ENCODE measurements at places on chromosomes 12 and 14. TPM values are rescaled to one million over a fixed set of nuclear protein-coding genes. Genes with fewer than 3 reads are reported as not detected.

DNA sequence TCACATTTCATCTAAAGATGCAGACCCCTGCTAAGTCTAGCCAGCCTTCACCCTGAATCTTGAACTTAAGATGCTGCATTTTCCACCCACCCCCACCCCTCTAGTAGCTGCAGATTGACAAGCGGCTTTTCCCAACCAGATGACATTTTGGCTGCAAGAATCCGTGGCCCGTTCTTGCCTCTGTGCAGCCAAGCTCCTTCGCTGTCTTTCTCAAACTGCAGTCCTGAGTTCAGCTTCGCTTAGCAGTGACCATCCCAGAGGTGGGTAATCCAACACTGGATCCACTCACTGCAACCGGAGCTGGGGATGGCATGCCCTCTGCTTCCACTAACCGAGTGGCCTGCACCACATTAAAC lies 765 bp upstream of the NFYB start:
- DNase-seq = peak; percentile 19

GSC gene
- 0.96 TPM for total RNA-seq

GRCh38 chr12:91274916-91275315 lies 92.3 kb upstream of the DCN start:
- DNase-seq = peak; percentile 98

DNA sequence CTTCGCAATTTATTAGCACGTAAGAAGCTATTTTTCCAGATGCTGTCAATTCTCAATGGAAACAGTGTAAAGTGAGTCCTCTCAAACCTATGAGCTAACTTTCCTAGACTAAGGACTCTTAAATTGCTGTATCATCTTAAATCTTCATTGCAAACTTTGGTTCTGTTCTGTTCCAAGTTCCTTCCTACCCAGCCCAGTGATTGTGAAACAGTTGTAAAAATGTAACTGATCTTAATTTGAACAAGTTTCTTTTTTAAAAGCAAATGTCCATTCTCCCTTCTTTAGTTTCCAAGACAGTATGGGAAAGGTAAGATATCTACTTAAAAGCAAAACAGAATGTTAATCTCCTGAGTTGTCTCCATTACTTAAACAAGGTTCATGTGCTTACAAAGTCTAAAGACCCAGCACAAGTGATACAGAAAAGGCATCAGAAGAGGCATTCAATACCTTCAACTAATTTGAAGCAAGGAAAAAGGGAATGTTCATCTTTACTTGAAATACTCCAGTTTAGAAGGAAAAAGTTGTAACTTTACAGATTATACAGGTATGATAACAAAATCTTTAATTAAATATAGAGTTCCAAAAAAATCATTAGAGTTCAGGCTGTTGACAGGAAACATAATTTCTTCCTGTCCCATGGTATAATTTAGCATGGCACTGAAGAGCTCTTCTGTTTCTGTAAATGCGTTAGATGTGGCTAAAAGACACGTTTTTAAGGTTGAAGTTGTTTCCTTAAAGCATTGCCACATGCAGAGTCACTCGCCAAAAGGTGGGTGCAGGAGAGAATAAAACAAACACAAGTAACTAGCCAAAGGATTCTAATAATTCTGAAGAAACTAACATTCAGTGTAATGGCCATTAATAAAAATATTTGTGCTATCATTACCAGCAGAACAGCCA lies 101.5 kb upstream of the USP15 start:
- DNase-seq = no peak

- no peak for DNase-seq
These were observed 63.9 kb upstream of the MAP1LC3B2 start for GRCh38 chr12:116495260-116495659.

GRCh38 chr12:12872934-12873275 lies 18.5 kb upstream of the GPRC5A start:
- no peak for DNase-seq

GRCh38 chr12:6563448-6564050 lies 4.5 kb downstream of the NOP2 start:
- peak; percentile 25 for DNase-seq

DNA sequence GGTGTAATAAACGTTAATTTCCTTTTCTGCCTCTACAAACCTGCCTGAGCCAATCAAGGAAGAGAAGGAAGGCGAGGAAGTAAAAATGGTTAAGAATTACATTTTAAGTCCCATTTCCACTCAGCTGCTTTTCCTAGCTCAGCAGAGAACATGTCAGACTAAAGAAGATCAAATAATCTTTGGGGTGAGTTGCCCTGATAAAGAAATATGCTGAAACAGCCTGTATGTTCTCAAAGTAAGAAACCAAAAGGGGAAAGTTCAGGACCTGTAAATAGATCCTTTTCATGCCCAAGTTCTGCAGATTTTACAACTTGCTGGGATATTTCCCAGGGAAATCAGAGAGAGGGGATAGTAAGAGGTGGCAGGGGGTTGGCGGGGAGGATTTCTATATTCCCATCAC lies 55.5 kb downstream of the PHLDA1 start:
- no peak for DNase-seq

GRCh38 chr12:102905229-102905628 lies 11.8 kb downstream of the PAH start:
- DNase-seq = no peak

DNA sequence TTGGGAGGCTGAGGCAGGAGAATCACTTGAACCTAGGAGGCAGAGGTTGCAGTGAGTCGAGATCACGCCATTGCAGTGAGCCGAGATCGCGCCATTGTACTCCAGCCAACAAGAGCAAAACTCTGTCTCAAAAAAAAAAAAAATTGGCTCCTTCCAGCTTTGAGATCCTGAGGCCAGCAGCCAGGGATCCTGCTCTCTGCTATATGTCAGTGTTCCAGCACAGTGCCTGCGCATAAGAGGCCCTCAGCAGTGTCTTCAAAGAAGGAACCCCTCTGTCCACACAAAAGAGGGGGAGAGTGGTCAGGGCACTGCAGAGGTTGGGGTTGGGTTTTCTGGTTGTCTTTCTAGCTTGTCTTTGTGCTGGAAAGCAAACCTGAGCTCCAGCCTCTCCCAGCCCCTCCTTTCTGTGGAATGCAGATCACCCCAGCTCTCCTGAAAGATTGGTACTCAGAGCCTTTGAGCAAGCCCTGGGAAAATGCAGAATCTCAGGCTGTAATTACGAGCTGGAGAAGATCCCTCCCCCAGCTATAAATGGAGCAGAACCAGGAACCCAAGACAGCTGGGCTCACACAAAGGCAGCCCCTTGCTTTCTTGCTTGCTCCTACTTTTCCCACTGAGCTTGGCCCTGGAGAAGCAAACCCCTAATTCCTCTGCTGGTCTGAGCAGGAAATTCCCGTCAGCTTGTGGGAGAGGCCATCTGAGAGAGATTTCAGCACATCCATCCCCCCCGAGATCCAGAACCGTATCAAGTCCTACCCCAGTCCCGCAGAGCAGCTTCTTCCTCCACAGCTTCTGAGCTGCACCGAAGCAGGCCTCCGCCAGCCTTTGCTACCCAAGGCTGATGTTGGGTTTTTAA lies 205.7 kb downstream of the ZFP36L1 start:
- peak; percentile 81 for DNase-seq

SNW1 gene
- 79.0 TPM for total RNA-seq

KRT74 gene
- total RNA-seq = 3.4 TPM

DNA sequence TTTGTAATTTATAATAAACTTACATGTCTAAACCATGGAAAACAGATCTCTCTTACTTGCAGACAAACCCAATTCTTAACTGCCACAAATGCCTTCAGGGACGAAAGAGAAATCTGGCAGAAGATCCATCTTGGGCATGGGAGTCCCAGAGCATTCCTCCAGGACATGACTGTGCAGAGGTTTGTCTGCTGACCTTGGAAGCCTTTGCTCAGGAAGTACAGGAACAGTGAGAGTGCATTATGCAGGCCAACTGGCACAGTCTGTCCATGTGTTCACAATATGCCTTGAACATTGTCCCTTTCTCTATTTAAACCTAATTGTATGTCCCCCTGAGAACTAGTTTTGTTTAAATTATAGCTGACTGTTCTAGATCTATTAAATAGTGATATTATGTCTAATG lies 467.1 kb downstream of the ATP23 start:
- DNase-seq = no peak

GRCh38 chr12:46562625-46563225 lies 190.2 kb upstream of the SLC38A2 start:
- DNase-seq = no peak

DNA sequence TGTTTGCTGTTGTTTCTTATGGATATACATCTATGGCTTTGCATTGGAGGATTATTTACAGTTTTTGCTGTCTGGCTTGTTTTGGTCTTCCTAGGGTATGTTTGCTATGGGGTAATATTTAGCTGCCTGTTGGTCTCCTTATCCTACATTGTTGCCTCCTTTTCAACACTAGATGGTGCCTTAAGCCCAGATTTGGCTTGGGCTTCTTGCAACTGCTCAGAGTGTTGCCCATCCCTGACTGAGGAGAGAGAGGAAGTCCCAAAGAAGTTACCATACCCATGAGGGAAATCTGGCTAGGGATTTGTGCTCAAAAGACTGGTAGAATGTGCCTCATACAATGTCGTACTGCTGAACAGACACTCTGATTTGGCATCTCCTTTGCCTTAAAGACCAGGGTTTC lies 94.6 kb upstream of the MUCL1 start:
- DNase-seq = no peak

GRCh38 chr12:122865268-122866231 lies 30.3 kb downstream of the HIP1R start:
- DNase-seq = no peak

DHRS2 gene
- total RNA-seq = 5.8 TPM

TAS2R46 gene
- total RNA-seq = 17.3 TPM

DNA sequence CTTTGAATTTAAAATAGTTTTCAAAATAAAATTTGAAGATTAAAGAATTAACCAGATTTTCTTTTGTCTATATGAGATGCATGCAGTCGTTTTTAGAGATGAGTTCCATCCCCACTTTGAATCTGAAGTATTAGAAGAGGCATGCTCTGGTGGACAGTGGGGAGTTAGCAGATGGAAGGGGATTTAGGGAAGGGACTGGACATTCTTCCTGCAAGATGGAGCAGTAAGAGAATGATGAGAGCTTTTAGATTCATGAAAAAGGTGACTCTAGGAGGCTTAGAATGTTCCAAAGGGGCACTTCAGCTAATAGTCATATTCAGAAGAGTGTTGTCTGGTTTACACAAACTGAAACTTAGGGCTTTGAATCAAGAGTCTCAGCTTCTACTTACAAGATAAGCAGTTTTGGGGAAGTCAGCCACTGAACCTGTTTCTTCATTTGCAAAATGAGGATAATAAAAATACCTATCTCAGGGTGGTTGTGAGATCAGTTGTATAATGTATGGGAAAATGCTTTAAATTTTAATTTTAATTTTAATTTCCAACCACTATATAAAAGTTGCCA lies 3.7 kb downstream of the ZBTB1 start:
- no peak for DNase-seq

AICDA gene
- 0.96 TPM for total RNA-seq

DNA sequence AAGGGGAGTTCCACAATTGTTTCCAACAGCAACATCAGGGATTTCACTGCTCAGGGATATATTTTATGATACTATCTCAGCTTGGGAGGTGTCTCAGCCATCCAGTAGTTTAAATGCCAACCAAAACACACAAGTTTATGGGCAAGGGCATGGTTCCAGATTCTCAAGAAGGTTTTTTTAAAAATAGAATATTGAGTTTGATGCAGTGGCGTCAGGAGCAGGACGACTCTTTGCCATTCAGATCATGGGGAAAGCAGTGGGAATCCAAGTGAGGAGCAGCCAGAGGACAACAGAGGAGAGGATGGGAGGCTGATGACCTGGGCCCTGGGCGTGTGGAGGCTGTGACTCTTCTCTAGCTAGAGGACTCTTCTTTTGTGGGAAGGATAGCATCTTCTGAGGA lies 25.7 kb downstream of the TSHR start:
- DNase-seq = no peak

GRCh38 chr12:29807129-29807528 lies 23.4 kb upstream of the TMTC1 start:
- no peak for DNase-seq

ADAMTS20 gene
- 4.6 TPM for total RNA-seq

- peak; percentile 82 for DNase-seq
These were observed at the start of gene TPI1 for GRCh38 chr12:6867413-6868210. Gene TPI1, plus strand, starts transcription at chr12:6867531. Its CDS starts 36 bp downstream, at chr12:6867567.

LRP1-AS gene
- total RNA-seq = 1.2 TPM

DNA sequence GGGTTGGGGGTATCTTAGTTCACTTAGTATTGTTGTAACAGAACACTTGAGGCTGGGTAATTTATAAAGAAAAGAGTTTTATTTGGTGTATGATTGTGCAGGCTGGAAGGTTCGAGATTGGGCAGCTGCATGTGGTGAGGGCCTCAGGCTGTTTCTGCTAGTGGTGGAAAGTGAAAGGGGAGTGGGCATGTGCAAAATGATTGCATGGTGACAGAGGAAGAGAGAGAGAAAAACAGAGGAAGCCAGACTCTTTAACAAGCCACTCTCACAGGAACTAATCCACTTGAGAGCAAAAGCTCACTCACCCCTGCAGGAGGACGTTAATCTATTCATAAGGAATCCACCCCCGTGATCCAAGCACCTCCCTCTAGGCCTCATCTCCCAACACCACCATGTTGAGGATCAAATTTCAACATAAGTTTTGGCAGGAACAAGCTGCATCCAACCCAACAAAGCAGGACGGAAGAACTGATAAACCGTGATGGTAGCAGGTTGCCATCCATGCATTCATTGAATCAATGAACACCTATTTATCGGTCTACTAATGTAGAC lies 165.0 kb upstream of the GZMB start:
- no peak for DNase-seq

NELL2 gene
- 11.1 TPM for total RNA-seq

DNA sequence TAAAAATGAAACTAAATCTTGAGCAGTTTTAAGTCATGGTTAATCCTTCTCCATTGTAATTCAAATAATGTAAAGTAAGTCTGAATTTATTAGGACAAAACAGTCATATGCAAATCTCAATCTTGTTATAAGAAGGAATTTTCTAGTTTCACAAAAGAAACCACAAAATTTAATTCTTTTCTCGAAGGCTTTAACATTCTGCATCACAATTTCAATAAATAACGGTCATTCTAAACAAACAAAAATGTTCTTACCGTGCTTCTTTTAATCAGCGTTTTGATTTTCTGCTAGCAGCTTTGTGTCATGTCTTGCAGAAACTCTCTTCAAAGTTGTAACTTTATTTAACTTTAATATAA lies 225 bp downstream of the CLEC2B start:
- DNase-seq = no peak

- no peak for DNase-seq
These were observed 94.3 kb downstream of the AEBP2 start for GRCh38 chr12:19533567-19533966.

DNA sequence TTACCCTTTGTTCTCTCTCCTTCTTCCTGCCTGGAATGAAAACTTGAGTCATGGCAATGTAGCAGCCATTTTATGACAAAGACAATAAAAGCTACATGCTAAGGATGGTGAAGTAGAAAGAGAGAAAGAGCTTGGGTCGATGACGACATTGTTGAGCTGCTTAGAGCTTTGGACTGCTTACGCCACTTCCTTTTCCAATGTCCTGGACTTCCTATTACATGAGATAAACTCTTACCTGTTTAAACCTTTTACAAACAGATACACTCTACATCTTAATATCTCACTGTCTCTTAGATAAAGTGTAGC lies 70.1 kb downstream of the PEBP1 start:
- no peak for DNase-seq

LRRC74A gene
- total RNA-seq = not detected

ZNF385A gene
- total RNA-seq = 14.9 TPM

All from umbilical cord (tissue), 2 donors.